Activated T-cell treated with anti-CD3 and anti-CD28 coated beads, Interleukin-2, amount 50 U/mL, for 48 hours (primary cell): ENCODE measurements at places on chromosomes 2 and 18.

- no peak for DNase-seq
These were observed 33.4 kb downstream of the ITGA6 start for GRCh38 chr2:172460780-172461201.

DNA sequence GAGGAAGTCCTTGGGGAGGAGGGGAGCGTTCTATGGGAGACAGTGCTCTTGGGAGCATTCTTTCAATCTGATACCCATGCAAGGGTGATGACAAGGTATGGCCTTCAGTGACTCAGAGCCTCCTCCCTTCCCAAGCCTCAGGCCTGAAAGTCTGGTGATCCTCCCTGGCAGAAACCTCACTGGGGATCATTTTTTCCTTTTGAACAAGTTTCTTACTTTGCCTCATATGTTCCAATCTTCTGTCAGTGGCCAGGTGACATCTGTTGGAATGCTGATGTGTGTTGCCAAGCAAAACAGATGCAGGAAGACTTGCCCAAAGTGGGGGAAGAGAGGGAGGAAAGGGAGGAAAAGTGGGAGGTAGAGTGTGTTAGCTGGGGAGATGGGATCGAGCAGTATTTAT is 224.8 kb downstream of the NEDD4L start:
- DNase-seq: no peak

DNA sequence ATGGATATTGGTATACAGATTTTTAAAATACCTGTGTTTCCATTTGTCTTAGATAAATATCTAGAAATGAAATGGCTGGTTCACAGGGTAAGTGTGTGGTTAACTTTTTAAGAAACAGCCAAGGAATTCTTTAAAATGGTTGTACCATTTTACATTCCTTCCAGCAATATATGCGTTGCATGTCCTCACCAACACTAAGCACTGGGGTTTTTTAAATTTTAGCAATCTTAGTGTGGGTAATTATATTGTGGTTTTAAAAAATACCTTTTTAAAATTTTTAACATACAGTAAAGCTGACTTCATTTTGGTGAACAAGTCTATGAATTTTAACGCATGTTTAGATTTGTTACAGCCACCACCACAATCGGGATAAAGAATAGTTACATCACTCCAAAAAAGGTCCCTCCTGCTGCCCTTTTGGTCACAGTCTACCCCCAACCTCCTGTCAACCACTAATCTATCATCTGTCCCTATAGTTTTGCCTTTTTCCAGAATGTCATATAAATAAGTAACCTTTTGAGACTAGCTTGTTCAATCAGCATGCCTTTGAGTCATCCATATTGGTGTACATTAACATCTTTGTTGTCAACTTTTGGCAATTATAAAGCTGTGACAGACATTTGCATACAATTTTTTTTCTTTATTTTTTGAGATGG is 128.1 kb upstream of the MSTN start:
- no peak for DNase-seq

DNA sequence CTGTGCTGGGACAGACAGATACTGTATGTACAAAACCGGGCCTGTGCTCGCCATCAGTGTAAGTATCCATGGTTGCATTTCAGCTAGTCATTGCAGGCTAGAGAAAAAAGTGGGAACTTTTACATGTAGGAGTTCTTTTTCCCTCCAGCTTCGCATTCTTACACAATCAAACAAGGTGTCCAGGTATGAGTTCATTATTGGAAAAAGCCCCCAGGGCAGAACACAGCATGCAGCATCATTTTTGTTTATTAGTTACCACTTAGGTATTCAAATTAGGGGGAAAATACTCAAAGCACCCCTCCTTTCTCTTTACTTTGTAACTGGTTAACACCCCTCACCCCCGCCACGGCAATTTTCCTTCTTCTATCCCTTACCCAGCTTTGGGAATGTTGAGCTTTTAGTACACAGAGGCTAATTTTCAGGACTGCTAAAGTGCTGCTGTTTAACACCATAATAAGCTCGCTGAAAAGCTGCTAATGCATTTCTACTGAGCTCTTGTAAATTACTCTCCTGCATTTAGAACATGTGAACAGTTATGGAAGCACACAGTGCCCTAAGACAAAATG is 13.6 kb downstream of the UPP2 start:
- DNase-seq: no peak
